ENCODE measurements at places on chromosomes 3 and 15. TPM values are rescaled to one million over a fixed set of nuclear protein-coding genes. Genes with fewer than 3 reads are reported as not detected.

Gene SEMA6D
- total RNA-seq: 4.8 TPM

Gene FBXO22
- total RNA-seq: 19.9 TPM

Gene LRRC2
- total RNA-seq: 0.09 TPM

Gene DUOXA2
- not detected for total RNA-seq

Gene FANCD2
- 1.8 TPM for total RNA-seq

Gene LMLN
- 3.1 TPM for total RNA-seq

Gene THPO
- not detected for total RNA-seq

Gene P2RY1
- 1.3 TPM for total RNA-seq

Gene TUSC7
- total RNA-seq: not detected

Gene FANCD2OS
- total RNA-seq: not detected

Gene C3orf52
- total RNA-seq: 2.9 TPM

Gene FAM107A
- total RNA-seq: 2.6 TPM

Gene DAPK2
- total RNA-seq: 3.0 TPM

Gene GOLGA8J
- not detected for total RNA-seq

Gene FSTL1
- 1,923 TPM for total RNA-seq

Gene UPK1B
- total RNA-seq: not detected

Gene ATP13A5
- not detected for total RNA-seq

Gene RBMS3
- total RNA-seq: 45.9 TPM

Gene SLTM
- total RNA-seq: 27.4 TPM

Gene MME
- total RNA-seq: 143 TPM

Gene ADAMTS17
- 1.5 TPM for total RNA-seq

Gene CPEB1
- total RNA-seq: 4.2 TPM

Gene OR5K4
- total RNA-seq: not detected

Gene FOXL2
- not detected for total RNA-seq

Gene ANKRD34C
- total RNA-seq: not detected

Gene DNAH12
- not detected for total RNA-seq

Gene UBAP1L
- total RNA-seq: 0.34 TPM

Gene IL16
- 6.7 TPM for total RNA-seq

Gene B3GALNT1
- 20.7 TPM for total RNA-seq

Gene TNNC1
- 1.2 TPM for total RNA-seq

Gene STAG1
- total RNA-seq: 18.4 TPM

Gene CELF6
- 0.43 TPM for total RNA-seq

Gene RAB6B
- total RNA-seq: 0.09 TPM

Gene ITGA11
- 16.8 TPM for total RNA-seq

Gene PRSS50
- total RNA-seq: not detected

Gene COL6A5
- total RNA-seq: not detected

Gene GLDN
- not detected for total RNA-seq

Gene UTS2B
- total RNA-seq: not detected

Gene MCF2L2
- total RNA-seq: 0.58 TPM

Gene TOPAZ1
- not detected for total RNA-seq
